T-helper 2 cell treated with Interferon-gamma antibody and Interleukin-4, amounts not matched to agents 5 μg/mL and 100 μg/mL, for 36 hours (primary cell): ENCODE measurements at places on chromosomes 4 and X.

- DNase-seq = no peak
Measured at GRCh38 chr4:25756503-25756902, 100.9 kb downstream of the SLC34A2 start.

GRCh38 chr4:7103607-7104365 lies 35.9 kb upstream of the GRPEL1 start:
- no peak for DNase-seq

DNA sequence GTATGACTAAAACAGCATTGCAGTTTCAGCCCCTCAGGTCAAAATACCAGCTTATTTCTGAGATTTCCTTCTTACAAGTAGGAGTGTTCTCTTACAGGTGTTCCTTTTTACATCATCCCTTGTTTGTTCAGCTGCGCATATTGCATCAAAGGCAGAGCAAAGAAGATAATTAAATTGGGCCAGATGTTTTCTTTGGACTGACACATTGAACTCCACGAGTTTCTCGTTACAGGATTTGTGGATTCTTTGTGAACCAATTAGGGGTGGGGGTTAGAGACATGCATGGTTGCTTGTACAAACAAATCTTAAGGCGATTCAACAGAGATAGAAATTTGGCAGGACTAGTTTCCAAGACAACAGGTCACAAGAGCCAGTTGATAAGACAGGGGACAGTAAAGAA lies 95.7 kb downstream of the SPANXN4 start:
- no peak for DNase-seq

- no peak for DNase-seq
Measured at GRCh38 chr4:99655308-99656081, 2.1 kb downstream of the C4orf54 start.

DNA sequence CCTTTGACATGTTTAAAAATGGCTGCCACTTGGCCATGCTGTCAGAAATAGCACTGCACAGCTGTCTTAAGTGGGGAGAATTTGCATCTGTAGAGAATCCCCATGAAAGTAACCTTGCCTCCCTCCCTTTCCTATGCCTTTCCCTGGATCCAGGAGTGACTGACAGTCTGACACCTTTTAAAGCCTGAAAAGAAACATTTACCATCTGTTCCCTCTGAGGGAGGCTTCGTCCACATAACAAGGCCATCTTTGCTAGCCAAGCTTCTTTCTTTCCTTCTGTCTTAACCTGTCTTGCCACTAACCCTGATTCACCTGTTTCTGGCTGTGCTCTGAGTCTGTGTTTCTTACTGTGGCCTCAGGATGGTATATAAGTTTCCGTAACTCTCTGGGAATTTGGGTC lies 21.3 kb upstream of the AADAT start:
- no peak for DNase-seq

DNA sequence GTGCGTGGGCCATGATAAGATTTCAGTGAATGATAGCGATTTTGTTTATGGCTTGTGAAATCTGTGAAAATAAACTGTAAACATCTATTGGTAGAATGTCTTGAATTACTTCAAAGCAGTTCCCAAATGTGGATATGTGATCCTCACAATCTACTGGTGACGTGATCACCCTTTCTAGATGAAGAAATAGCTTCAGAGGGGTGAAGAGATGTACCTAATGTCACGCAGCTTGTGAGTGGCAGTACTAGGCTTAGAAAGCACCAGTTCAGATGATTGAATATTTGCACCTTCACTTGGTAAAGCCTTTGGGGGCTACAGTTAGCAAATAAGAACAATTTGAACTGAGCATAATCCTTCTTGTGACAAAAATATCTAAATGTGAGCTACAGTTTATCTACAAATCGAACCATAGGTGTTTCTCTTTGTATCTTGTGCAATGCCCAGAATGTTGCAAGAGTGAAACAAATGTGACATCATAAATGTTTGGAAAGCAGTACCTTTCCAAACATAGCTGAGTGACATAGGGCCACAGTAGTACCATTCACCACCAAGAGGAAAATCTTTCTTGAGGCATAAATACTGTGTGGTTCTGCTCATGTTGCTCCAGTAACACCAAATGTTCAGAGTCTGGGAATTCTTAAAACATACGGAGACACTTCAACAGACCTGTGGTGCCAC lies 14.2 kb downstream of the PAK3 start:
- DNase-seq = no peak

DNA sequence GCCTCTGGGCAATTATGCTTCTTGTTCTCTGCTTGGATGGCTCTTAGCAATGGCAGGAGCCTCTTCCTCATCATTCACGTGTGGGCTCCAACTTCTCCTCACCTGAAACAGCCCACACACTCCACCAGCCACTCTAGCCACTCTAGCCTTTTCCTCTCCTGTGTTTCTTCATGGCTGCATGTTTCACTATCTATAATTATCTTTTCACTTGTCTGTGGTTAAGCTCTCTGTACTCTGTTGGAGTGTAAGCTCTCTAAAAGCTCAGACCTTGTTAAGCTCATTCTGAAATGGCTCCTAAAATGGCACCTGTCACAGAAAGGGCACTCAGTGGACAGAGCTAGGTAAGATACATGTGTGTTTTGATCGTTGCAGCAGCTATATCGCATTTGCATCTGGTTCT lies 80.0 kb downstream of the SH3KBP1 start:
- DNase-seq = no peak

DNA sequence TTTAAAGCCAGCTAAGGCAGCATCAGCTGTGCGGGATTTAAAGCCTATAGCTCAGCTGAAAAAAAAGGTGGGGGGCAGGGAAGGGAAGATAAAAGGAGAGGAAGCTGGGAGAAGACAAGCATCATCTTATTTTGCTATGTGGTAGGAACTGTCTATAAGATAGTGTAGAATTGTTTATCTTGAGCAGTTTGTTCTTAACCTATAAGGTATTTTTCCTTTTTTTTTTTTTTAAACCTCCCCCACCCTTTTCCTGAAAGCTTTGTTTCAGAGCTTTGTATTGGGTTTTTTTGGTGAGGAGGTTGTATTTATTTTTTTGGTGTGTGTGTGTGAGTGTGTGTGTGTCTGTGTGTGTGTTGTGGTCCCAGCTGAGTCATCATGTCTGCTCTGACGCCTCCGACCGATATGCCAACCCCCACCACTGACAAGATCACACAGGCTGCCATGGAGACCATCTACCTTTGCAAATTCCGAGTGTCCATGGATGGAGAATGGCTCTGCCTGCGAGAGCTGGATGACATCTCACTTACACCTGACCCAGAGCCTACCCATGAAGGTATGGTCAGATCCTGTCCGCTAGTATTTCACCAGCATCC lies 531 bp downstream of the RUFY3 start:
- peak; percentile 14 for DNase-seq

DNA sequence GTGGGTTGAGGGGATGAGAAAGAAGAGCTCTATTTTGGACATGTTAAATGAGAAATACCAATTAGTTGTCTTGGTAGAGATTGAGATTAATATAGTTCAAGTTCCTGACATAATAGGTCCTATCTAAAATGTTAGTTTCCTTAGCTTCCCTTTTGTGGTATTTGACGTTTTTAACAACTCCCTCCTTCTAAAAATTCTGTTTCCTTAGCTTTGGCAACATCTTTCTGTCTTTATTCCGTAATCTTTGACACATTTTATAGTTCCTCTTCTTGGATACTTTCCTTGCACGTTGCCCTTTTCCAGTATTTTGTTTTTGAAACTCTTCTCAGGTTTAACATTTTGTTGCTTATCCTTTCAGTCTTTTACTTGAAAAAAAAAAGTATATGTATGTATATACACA lies 36.9 kb downstream of the LAMTOR3 start:
- DNase-seq = no peak

- DNase-seq = no peak
Measured at GRCh38 chrX:46627062-46627461, 53.5 kb downstream of the CHST7 start.

- no peak for DNase-seq
Measured at GRCh38 chr4:27973056-27973455, 1112.4 kb downstream of the STIM2 start.

- peak; percentile 4 for DNase-seq
Measured at GRCh38 chrX:71871367-71871766, 39.3 kb upstream of the NHSL2 start.

DNA sequence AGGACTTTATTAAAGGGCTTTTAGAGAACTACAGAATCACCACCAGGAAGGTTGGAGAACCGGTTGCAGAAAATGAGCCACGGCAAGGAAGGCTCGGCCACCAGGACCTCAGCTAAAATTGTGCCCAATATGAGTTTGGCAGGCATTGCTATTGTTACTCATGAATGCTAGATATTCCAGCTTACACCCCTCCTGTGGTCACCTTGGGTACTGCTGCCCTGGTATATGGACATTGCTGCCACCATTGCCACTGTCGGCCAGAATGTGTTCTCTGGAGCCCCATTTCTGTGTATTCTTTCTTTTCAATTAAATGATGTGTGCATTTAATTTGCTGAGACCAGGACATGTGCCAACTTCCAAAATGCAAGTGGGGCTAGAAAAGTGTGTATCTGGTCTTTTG lies 626.7 kb upstream of the BOD1L1 start:
- DNase-seq = no peak

DNA sequence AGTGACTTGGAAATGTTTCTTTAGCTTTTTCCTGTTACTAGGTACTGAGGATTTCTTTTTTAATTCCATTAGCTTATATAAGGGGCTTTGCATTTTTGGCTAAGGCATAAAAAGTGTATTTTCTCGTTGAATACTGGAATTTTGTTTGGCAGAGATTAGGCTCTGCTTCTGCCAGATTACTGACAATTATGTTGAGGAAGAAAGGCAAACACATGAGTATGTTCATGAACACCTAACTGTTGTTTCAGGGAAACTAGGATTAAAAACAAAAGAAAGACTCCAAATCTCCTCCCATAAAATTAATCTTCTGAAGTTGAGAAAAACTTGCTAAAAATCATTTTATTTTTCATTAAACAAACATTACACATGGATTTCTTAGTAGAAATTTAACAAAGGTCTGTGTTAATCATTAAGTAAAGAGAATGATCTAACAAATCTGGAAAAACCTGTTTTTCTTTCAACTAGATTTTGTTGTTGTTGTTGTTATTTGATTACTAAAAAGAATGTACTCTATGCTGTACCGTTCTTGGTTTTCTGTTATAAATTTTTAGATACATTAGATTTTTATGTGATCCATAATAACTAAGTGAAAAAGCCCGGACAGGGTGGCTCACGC lies 43.3 kb upstream of the STAG2 start:
- DNase-seq = no peak

DNA sequence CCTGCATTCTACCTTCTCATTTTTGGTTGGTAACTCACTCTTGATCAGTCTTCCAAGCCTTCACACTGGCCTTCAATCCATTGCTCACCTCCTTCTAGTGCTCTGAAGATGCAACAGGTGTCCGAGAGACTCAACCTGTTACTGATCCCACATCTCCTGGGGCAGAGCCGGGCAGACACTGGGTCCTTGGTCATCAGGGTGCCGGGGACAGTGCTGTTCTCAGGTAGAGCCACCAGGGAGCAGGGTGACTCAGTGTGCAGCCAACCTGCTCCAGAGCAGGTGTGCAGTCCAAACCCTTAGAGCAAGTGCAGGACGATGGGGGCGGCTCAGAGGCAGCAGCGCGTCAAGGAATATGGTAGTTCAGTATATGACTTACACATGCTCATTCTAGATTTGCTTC lies 188.4 kb downstream of the DHX15 start:
- no peak for DNase-seq

GRCh38 chrX:102833136-102833535 lies 103.9 kb upstream of the RAB40AL start:
- DNase-seq = no peak

DNA sequence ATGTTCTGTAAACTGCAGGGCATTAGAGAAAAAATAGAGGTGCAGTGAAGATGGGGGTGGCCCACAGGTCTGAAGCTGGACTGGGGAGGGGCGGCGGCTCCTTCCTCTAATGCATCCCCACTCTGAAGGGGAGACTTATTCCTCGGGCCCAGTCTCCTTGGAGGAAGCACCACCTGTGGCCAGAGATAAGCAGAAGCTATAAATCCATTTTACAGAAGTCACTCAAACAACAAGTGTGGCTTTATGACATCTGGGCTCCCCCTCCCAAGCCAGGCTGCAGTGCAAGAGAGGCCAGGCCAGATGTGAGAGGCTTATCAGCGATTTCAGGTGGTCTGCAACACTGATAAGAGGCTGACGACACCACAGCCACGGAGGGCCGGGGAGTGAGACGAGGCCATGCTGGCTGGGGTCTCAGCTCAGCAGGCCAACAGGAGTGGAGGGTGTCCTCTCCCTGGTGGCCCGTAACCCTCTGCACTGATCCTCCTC lies 15.8 kb downstream of the CYTL1 start:
- no peak for DNase-seq

DNA sequence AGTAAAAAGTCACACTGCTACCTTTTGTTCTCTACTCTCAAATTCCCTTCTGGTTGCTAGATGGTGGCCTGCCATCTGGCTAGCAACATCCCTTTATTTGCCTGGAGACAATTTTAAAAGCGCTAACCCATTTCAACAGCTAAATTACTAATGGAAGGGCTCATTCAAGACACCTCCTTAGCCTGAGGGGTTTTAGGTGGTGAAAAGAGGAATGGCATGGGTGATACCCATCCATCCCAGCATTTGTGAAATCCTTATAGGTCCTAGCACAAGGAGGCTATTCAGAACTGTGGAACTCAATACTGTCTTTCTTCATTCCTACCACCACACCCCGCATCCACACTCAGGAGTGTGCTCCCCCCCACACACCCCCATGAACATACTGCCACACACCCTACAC lies 33.5 kb downstream of the ARHGEF9 start:
- no peak for DNase-seq

GRCh38 chr4:26931451-26931850 lies 70.8 kb downstream of the STIM2 start:
- DNase-seq = no peak

- DNase-seq = peak; percentile 87
Measured at GRCh38 chr4:7939377-7940108, at the start of gene AFAP1. Gene AFAP1 (minus strand): TSS chr4:7939861. CDS start chr4:7872078, 67,783 bp downstream.

DNA sequence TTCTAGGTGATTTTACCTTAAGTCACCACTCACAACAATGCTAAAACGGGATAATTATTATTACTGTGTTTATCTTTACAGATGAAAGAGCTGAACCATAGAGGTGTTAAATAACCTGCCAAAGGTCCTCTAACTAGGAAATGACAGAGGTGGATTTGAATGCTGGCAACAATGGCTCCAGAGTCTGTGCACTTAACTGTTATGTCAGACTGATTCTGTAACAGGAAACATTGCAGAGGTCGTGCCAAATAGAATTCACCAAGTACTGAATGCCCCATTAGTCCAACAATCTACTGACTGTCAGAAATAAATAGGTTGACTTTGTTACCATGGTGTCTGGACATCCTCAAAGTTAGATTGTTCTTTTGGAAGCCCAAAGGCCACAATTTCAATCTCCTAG lies 20.9 kb upstream of the USP27X start:
- no peak for DNase-seq

DNA sequence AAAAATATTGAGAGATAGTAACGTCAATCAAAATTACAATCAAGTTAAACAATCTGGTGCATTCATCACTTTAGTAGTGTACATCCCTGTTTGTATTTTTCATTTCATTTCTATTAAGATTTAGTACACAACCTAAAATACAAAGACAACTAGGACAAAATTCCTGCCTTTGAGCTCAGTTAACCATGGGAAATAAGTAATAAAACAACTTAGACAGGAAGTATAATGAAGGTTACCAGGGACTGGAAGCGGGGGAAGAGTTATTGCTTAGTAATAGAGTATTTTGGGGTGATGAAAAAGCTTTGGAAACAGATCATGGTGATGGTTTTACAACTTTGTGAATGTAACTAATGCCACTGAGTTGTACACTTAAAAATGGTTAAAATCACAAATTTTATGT lies 25.6 kb upstream of the ATXN3L start:
- no peak for DNase-seq

GRCh38 chr4:37737466-37737865 lies 51.3 kb upstream of the RELL1 start:
- DNase-seq = no peak

GRCh38 chr4:104446431-104447278 lies 48.0 kb downstream of the CXXC4 start:
- no peak for DNase-seq
